ENCODE measurements at places on chromosomes 12 and 14.

- DNase-seq: no peak
Observed at GRCh38 chr12:65121049-65121955, at the start of gene WIF1. TSS of gene WIF1 (minus strand) at chr12:65121305. CDS start at chr12:65121191, 114 bp downstream.

GRCh38 chr12:93156086-93156716 lies 221.5 kb upstream of the NUDT4 start:
- no peak for DNase-seq

- peak; percentile 87 for DNase-seq
Observed at GRCh38 chr12:810116-810515, 57.7 kb downstream of the WNK1 start.

GRCh38 chr12:103442822-103443221 lies 52.9 kb downstream of the C12orf42 start:
- DNase-seq: no peak

DNA sequence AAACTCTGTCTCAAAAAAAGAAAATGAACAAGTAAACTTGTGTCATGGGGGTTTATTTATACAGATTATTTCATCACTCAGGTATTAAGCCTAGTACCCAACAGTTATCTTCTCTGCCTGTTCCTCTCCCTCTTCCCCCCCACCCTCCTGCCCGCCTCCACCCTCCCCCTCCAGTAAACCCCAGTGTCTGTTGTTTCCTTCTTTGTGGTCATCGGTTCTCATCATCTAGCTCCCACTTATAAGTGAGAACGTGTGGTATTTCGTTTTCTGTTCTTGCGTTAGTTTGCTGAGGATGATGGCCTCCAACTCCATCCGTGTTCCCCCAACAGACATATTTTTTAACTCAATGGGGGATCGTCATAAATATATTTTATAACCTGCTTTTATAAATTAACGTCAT lies 12.3 kb downstream of the IL31 start:
- DNase-seq: no peak

DNA sequence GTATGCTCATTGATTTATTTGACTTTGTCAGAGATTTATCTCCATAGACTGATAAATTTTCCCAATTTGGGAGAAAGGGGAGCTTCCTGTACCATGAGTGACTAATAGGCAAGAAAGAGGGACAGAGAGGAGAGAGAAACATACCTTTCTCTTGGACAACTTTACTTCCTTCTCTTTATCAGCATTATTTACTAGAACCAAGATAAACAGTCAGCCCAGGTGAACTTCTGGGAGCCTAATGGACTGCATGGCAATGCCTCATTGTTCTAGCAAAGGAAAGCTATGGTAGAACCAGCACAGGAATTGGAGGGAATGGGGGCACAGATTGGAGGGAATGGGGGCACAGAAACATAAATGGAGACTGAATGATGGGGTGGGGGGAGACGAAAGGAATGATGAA lies 63.4 kb upstream of the STXBP6 start:
- DNase-seq: no peak

- DNase-seq: no peak
Observed at GRCh38 chr12:113638460-113638775, 166.7 kb upstream of the LHX5 start.

DNA sequence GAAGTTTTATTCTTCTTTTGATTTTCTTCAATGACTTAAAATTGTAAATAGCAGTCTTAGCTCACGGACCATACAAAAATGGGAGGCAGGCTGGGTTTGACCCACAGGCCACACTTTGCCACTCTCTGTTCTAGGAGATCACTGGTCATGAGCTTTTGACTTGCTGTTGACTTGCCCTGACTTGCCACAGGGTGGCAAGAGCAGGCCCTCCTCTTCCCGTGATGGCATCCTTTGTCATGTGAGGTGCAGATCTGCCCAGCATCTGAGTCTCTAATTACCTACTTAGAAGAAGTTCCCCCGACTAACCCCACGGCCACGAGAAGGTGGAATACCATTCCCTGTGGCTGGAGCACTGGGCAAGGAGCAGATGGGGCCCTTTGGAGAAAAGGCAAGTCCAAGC lies 81.0 kb upstream of the SCAF11 start:
- no peak for DNase-seq

DNA sequence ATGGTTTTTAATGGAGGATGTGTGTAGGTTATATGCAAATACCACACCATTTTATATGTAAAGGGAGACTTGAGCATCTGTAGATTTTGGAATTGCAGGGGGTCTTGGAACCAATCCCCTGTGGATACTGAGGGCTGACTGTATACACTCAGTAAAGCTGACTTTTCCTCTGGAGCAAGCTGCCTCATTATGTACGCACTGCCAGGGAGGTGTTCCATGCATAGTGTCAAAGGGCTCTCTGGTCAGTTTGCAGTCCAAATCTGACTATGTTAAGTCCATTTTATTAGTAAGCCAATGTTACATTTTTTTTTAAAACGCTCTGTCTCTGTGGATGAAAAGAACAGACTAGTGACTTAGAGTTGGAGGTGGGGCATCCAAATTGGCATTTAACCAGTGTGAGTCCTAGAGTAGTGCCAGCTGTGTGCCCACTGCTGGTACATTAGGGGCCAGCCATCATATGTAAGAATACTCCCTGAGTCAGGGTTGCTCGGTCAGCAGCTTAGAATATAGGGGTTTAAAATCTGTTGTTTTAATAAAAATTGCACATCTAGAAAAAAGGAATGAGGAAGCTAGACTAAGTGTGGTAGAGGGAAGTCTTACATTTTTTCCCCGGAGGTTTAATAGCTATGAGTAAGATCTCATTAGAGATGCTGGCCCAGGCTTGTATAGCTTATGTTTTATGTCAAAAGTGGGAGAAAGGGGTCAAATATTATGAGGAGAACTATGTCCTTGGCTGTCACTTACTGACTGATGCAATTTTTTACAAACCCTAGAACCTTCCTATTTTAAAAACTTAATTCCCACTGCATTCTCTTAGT lies 87.0 kb downstream of the TESC start:
- no peak for DNase-seq

DNA sequence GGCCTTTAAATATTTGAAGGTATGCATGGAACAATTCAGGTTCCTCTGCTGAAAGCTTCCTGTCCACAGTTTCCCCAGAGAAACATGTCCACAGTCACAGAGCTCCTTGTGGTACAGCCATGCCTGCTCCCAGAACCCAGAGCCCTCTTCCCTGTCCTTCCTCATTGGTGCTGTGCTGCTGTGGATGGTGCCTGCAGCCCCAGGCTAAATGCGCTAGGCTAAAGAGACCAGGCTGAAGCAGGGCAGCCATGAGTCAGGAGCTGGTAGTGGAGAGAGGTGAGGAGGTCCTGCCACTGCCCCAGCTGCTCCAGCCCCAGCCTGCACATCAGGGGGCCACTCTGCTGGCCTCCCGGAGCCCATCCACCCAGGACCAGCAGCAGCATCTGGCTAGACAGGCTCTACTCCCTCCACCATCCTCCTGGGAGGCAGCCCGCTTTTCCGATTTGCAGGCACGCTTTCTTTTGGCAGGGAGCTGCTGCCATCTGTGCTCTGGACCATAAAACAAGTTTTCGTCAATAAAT lies 65.4 kb upstream of the DDX11 start:
- no peak for DNase-seq

GRCh38 chr14:56133547-56133946 lies 15.3 kb downstream of the PELI2 start:
- no peak for DNase-seq

DNA sequence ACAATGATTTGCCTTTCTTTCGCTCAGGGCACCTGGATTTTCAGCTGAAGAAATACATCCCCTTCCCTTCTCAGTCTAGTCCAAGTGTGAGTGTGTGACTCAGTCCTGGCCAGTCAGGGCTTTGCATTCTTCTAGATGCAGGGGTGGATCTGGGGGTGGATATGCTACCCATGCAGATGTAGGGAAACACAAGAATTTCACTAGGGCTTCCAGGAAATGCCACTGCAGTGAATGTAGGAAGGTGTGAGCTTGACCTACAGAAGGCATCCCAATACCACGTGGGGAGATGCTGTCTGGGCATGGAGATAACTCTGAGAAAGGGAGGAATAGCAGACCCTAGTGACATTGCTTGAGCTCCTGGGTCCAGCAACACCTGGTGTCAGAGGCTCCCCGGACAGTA lies 404.2 kb downstream of the GLT1D1 start:
- no peak for DNase-seq

DNA sequence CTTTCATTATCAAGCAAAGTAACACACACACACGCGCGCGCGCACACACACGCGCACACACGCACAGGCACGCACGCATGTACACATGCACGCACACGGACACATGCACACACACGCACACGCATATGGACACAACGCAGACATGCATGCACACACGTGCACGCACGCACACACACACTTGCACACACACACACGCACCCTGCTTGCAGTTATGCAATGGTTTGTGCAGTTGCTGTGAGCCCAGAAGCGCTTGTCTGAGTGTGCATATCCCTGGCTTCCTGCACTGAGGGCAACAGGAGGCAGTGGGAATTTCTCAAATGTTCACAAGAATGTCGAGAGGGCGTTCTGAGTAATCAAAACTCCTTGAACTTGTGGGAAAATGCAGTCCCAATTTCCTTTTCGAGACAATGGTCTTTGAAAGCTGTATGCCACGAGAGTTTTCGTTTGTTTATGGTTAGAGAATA lies 41.6 kb downstream of the NFKBIA start:
- no peak for DNase-seq

GRCh38 chr12:53048780-53049401 lies 974 bp upstream of the TNS2 start:
- DNase-seq: no peak

DNA sequence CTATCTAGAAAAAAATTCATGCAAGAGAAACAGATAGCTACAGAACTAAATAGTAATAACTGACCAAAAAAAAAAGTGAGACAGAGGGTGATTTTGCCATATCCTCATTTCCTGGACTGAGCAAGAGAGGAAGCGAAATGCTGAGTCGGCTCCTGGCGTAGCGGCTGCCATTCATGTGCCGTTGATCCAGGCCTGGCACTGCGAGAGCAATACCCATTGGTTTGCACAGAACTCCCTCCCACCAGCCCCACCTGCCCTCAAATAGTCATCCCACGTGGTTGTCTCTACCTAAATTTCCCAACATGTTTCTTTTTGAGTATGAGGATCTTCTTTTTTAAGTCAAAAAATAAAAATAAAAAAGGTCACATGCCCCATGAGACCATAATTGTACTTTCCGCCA lies 9.4 kb upstream of the WNT5B start:
- DNase-seq: no peak

DNA sequence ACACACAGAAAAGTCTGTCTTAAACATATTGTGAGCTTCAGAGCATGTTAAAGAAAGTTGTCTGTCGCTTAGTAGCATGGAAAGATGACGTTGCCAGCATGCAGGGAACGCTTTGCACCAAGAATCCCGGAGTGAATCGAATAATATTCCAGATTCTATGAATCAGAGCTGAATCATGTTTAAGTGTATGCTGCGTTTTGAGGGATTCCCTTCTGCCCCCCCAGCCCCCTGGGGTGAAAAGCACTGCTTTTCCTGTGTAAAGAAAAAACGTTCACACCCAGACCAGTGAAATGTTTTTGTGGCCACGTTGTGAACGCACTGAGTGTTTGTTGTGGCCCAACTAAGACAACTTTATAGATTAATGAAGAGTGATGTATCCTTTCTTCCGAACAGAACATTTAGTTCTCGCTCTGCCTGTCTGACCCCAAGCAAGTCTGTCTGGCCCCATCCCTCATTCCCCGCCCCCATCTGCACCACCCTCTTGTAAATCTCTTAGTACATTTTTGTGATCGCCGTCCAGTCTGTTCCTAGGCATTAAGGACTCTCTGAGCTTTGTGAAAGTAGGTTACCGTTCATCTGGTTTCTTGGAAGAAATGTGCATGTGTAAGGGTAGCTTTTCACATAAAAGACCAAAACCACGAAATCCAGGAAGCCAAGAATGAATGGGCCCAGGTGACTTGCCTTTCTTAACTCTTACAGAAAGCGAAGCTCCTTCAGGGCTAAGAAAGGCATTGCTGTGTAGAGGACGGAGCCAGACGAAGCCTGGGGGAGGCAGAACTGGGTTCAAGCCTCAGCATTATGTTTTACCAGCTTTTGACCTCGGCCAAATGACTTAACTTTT lies 103.0 kb downstream of the SAMD4A start:
- DNase-seq: no peak

DNA sequence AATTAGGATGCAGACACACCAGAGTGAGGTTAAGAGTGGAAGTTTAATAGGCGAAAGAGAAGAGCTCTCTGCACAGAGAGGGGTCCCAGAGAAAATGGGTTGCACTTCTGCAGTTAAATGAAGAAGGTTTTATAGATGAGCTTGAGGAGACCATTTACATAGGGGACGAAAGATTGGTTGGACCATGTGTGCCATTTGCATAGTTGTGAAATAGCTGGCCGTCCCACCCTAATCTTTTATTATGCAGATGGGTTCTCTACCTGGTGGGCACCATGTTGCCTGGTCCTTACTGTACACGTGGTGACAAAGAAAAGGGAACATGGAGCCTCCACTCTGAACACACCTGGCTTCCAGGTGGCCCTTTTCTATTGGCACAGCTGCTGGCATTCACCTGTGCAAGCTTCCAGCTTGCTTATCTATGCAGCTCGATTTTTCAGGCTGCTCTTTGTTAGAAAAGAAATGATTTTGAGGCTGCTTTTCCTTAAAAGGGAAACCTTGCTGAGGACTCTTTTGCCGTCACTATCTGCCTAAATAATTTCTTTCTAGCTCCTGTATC lies 67.1 kb upstream of the SRSF5 start:
- DNase-seq: no peak

DNA sequence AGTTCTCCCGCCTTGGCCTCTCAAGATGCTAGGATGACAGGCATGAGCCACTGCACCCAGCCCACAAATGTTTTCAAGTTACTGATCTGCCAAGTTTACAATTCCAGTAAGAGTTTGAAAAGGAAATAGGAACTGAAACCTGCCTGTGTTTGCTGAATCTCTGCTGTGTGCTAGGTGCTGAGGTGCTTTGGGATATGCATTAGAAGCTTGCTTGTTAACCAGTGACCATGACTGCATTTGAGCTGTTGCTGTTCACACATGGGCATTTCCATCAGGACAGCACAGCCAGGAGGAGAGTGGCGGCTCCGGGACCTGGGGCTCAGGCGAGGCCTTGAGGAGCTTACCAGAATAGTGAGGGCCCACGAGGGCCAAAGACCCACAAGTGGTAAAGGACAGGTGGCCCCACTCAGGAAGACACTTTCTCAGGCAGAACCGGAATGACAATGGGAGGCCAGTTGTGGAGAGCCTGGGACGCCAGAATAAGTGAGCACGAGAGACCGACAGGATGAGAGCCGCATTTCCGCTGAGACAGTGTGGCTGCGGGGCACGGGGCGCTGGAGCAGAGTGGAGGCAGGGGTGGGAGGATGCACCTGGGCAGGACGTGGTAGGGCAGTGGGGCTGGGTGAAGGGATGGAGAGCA lies 54.5 kb upstream of the MMP17 start:
- DNase-seq: no peak
